ENCODE measurements at places on chromosomes 13 and 19. TPM values are rescaled to one million over a fixed set of nuclear protein-coding genes. Genes with fewer than 3 reads are reported as not detected.

- H3K4me1 ChIP-seq: peaks cover 2% of the 10 kb centered on the region
- no peak overlapping the region for H3K4me3 ChIP-seq
- H3K27ac ChIP-seq: no peak overlapping the region
- H3K36me3 ChIP-seq: no peaks in the 10 kb centered on the region
- no peak for DNase-seq
Observed at GRCh38 chr13:37481885-37482227, 116.7 kb downstream of the POSTN start.

- peaks cover 11% of the 10 kb centered on the region for H3K36me3 ChIP-seq
- H3K27me3 ChIP-seq: no peaks in the 10 kb centered on the region
- no peak for DNase-seq
- no peak overlapping the region for H3K27ac ChIP-seq
- no peak overlapping the region for H3K4me3 ChIP-seq
- peaks cover 17% of the 10 kb centered on the region for H3K4me1 ChIP-seq
Observed at GRCh38 chr13:80717776-80718175, 376.9 kb upstream of the SPRY2 start.

The LILRB3 gene
- not detected for total RNA-seq

The TPP2 gene
- 65.9 TPM for total RNA-seq

- no peak overlapping the region for H3K4me3 ChIP-seq
- H3K4me1 ChIP-seq: peaks cover 25% of the 10 kb centered on the region
- H3K27ac ChIP-seq: no peak overlapping the region
- no peak for DNase-seq
- no peaks in the 10 kb centered on the region for H3K36me3 ChIP-seq
Observed at GRCh38 chr13:44013758-44014291, 134.1 kb downstream of the LACC1 start.

Data from neural crest cell (in vitro differentiated cells).